ENCODE measurements at places on chromosomes 7 and 10.

GRCh38 chr7:134839298-134839697, 59.9 kb downstream of the CALD1 start:
- DNase-seq: no peak

DNA sequence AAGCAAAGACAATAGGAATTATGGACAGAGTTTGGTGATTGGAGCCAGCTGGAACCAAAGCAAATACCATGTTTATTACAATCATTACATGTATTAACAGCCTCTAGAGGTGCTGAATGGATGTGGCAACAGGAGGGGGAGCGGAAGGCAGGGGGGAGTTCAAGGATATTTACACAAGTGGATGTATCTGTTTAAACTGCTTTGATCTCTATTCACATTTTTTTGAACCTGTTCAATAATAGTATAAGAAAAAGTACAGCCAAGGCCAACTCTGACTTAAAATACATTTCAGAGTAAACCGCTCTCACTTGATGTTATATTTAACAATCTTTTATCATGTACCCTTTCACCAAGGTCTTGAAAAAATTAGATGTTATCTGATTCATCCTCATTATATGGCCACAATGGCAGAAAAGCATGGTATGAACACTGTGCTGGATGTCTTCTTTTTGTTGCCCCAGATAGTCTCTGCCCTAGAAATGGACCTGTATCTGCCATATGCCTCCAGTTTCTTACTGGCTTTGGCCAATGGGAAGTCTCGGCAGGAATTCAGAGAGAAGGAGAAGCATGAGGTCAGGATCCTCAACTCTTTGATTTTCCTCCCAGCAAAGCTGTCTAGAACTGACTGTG, 88.2 kb upstream of the FAM133B start:
- DNase-seq: peak; percentile 29

GRCh38 chr7:1197997-1198625, 34.6 kb upstream of the UNCX start:
- DNase-seq: no peak

DNA sequence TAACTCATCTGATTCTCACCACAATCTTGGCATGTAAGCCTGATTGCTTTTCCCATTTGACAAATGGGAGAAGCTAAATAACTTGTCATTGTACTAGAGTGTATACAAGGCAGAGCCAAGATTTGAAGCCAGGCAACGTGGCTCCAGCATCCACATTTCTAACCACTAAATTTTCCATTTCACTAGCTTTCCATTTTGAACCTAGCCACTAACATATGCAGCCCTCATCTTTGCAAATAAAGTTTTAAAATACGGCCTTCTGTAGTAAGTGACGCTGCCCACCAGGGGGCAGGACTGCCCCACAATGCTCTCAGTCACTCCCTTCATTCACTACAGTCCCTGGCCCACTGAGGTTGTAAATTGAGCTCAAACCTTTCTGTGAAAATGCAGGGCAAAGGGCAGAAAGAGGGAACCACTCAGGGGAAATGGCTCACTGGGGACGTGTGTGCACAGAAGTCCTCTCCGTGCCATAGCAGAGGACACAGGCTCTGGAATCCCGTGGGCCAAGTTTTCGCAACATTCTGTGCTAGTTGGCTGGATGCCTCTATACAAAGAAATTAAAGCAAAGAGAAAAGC, 315.7 kb downstream of the TNS3 start:
- peak; percentile 30 for DNase-seq

- DNase-seq: no peak
Measured at GRCh38 chr10:128996092-128996491, 470.9 kb upstream of the MGMT start.

DNA sequence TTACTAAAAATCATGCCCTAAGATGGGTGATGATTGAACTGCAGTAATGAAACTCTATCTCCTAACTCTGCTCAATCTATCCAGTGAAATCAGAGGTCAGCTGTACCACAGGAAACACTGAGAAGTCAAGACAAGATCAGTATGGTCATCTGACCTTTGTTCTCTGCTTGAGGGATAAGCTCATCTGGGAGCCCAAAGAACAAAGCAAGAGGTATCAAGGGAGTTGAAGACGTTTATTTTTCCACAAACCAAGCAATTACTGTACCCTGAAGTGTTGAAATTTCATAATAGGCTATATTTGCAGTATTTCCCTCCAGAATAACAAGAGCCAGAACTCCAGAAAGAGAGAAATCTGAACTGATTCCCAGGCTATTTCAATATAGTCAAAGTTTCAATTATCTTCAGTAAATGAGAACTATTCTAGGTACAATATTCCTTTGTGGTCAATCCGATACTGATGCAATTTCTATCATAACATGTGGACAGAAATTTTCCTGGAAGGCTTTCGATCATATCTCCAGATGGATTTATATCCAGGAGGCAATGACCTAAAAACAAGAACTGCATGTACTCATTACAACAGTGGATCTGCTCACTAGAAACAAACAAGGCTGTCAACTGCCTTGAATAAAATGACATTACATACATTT, 345.3 kb downstream of the TNS3 start:
- no peak for DNase-seq

DNA sequence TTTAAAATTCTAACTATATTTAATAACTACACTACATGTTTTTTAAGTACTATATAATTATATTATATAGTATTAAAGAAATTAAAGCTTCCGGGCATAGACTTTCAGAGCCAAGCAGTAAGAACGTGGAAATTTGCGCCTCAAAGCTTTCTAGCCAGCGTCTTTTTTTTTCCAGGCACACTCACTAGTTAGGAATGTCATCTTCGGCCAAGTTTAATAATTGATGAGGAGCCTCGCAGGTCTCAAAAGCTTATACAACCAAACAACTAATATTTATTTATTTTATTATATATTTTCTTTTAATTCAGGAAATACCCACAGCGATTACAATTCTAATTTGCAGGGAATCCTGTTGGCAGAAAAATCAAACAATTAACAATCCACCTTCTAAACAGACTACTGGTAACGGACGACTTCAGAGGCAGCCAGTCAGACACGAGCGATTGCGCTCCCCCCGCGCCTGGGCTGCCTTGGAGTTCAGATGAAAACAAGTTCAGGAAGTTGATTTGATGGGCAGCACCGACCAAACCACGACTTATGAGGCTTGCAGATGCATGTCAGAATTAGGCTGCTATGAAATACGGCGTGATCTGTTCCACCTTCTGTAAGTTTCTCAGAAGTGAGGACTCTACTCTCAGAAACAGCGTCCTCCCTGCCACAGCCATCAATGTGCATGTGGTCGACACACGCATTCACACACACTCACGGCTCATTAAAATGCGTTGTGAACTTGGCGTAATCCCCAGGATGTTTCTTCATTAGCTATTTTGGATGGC, 431.8 kb upstream of the MGMT start:
- no peak for DNase-seq

DNA sequence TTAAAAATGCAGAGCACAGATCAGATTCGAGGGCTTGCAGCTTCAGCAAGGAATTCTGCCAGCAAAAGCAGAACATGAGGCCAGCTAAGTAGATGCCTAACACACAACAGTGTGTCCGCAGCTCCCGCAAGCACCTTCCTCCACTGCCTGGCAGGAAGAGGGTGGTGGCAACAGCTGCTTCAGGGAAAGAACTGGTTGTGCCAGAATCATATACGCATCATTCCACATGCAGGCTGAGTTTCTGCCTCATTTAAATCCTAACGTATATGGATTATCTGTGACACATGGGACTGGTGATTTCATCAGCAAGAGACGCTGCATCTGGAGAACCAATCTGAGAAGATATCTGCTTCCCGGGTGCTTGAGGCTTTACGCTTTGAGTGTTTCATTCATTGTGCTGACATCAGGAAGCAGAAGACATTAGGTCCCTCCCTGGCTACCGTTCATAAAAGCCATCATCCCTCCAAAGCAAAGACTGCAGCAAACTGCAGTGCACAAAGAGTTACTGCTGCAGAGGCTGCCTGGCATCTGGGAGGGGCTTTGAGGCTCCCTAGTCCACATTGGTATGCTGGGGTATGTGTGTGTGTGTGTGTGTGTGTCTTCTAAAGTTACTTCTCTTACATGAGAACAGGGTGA, 78.8 kb downstream of the FAM13C start:
- no peak for DNase-seq

DNA sequence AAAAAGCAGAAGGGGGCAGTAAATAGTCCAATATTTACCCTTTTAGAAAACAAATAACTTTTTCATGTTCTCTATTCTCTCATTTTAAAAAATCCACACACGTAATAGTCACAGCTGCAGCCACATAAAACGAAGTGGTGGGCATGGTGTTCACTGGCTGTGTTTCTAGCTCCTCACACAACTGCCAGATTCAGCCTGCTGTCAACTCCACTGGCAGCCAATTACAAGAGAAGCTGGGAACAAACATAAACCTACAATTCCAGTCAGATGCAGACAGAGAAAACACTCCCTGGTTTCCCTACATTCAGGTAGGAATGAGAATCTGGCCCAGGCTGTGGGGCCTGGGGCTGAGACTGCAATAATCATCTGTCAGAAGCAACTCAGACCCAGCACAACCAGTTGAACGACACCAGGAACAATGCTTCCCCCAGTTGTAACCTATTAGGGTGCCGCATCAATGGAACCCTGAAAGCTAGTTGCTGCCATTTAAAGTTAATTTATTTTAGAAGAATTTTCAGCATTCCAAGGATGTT, 29.1 kb downstream of the ERCC6 start:
- no peak for DNase-seq

DNA sequence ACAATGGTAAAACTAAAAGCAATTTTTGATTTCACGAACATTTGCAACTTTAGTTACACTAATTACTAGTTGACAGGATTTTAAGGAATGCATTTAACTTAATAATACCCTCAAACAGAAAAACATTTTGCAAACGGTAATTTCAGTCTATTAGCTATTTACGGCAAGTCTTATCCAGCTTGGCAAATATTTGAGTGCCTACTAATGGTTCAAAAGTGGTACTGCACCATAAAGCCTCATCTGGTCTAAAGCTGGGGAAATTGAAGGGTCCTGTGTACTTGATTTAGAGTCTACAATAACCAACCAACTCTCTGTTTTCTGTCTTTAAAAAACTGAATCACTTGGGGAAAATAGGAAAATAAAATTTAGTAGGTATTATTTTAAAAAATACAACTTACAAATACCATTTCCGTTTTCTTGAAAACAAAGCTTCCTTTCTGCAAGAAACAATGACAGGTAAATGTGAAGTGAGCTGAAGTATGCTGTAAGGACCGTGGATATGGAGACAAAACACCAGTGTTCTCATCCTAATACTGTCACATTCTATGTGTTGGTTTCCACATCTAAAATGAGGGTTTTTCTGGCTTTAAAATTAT, 142.3 kb downstream of the VPS50 start:
- no peak for DNase-seq

GRCh38 chr10:67609996-67610793, 85.8 kb downstream of the CTNNA3 start:
- DNase-seq: no peak

GRCh38 chr10:81874875-81875466, at the start of gene NRG3:
Gene NRG3 (plus strand): TSS chr10:81875194.
- DNase-seq: no peak

DNA sequence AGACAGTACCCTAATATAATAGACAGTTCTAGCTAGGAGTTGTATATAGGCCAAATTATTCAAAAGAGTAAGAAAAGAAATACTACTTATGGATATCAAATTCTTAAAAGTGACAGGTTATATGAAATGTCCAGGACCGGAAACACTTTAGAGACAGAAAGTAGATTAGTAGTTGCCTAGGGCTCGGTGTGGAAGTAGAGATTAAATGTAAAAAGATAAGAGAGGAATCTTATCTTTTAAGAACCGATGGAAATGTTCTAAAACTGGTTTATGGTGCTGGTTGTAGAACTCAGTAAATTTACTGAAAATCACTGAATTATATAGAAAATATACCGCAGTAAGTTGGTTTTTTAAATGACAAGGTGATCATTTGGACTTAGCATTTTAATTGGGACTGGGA, 147.5 kb upstream of the ASAH2 start:
- no peak for DNase-seq

- no peak for DNase-seq
Measured at GRCh38 chr7:132977234-132977633, 104.7 kb downstream of the CHCHD3 start.

GRCh38 chr10:124176349-124177179, 83.2 kb upstream of the CHST15 start:
- DNase-seq: no peak

DNA sequence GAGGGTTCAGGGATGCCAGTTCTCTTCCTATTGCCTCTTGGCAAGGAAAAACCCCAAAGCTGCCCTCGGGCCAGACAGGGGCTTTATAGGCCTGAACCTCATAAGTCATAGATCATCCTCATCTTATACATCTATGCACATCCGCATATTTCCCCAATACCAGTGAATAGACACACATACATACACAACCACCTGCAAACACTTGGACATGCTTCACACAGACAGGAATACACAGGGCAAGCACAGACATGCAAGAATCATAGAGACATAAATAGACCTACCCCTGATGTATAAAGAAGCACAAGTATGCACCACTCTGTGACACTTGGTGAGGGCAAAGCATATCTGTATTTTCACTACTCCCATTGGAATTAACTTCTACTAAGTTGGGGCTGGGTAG, 30.7 kb downstream of the MBL2 start:
- no peak for DNase-seq

DNA sequence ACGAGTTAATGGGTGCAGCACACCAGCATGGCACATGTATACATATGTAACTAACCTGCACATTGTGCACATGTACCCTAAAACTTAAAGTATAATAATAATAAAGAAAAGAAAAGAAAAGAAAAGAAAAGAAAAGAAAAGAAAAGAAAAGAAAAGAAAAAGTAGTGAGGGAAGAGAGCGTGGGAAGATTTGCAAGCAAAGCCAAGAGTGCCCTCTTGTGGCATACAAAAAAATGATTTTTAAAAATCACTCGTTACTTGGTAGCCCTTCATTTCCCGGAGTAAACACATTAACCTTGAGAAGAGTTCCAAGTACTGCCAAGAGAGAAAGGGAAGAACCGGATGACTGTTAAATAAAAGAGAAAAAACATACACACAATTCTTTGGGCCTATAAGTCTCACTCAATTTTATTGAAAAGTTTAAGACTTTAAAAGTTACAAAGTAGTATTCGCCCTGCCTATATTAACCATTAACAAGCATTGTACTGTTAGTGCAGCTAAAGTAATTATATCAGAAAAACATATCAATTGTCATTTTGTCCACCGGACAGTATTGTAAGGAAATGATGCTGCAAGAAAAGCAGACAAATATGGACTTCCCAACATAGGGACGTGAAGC, 6.2 kb upstream of the CH25H start:
- DNase-seq: no peak

DNA sequence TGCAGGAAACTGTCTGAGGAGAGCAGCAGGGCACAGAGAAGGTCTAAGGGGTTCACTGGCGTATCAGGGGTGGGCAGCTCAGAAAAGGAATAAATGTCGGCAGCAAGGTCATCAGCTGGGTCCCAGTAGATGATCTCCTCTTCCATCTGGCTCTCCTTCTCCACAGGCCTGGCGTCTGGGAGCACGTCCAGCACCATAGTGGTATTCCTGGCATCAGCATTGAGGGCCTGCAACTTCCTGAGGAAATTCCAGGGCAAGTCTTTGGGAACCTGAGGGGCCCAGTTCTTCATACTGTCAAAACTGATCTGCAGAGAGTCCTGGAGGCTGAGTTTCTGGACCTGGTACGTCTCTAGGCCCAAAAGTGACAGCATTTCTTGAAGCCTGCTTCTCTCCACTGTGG, 9.6 kb upstream of the MRPS24 start:
- DNase-seq: no peak

- DNase-seq: no peak
Measured at GRCh38 chr10:120578134-120578533, 121.1 kb downstream of the PLPP4 start.
